ENCODE measurements at places on chromosomes 3 and 15. TPM values are rescaled to one million over a fixed set of nuclear protein-coding genes. Genes with fewer than 3 reads are reported as not detected.

Gene MUSTN1
- total RNA-seq: 17.8 TPM

Gene ECE2
- not detected for total RNA-seq

- DNase-seq: no peak
These were observed at the start of gene ANKRD63 for GRCh38 chr15:40282869-40283614. ANKRD63 (minus strand) TSS chr15:40283064; CDS start chr15:40282586, 478 bp downstream.

DNA sequence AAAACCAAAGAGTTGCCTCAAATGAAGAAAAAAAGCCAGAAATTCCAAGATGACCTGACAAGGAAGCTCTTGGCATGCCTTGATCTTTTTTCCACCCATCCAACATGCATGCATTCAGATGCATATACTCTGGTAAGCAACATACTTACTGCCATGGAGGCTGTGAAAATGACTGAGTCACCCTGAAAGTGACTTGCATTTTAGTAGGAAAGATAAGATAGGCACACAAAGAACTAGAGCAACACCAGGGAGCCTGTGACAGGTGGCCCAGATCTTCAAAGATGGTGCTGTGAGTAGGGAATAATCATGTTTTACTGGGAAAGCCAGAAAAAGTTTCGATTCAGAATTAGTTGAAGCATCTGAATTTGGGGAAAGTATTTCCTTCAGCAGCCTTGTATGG is 185.1 kb upstream of the SLCO3A1 start:
- no peak for DNase-seq

DNA sequence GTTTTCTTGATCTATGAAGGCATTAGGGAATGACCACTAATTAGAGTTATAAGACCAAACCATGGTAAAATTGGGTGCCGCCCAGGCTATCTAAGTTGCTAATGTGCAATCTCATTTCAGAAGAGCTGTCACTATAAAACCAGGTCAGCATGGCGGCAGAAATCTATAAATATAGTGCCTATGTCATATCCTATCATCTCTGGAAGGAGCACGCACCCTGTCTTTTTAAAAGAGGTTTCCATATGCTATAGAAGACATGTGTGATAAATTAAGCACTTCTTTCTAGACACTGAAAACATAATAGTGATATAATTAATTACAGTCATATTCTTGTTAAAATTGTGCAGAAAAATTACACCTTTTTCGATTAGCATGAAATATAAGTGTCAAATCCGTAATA is 152.0 kb upstream of the MDFIC2 start:
- DNase-seq: no peak

Gene OSBPL10
- total RNA-seq: 5.1 TPM

DNA sequence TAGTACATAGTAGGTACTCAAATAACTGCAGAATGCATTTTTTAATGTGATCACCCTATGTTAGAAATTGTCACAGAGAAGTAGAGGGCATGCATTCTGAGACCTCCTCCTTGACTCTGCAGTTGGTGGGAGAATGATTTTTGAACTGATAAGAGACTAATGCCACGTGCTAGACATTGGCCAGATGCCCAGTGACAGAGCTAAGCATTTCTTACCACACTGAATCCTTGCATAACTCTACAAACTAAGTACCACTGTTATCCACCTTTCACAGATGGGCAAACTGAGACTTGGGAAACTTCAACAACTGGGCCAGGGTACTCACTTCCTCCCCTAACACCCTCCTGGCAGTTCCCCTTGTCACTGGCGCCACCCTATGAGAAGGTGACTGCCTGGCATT is 33.5 kb upstream of the SPATA12 start:
- DNase-seq: no peak

Gene SLC24A5
- total RNA-seq: not detected

Gene CHAC1
- total RNA-seq: 0.46 TPM

DNA sequence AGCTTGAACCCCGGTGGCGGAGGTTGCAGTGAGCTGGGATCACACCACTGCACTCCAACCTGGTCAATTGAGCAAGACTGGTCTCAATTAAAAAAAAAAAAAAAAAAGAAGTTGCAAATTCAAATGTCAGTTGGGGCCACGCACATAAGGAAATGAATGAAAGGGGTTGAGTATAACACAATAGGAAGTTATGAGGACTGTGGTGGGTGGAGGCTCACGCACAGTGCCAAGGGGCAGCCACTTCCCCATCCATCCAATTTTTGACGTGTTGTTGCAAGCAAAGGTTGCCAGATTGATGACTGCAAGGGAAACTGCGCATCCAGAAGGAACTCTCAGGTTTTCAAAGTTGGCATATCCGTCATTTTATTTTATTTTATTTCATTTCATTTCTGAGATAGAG is 532.2 kb downstream of the NTRK3 start:
- peak; percentile 61 for DNase-seq

Gene IL20RB
- 0.35 TPM for total RNA-seq

- no peak for DNase-seq
These were observed 42.7 kb downstream of the STT3B start for GRCh38 chr3:31575448-31575847.

DNA sequence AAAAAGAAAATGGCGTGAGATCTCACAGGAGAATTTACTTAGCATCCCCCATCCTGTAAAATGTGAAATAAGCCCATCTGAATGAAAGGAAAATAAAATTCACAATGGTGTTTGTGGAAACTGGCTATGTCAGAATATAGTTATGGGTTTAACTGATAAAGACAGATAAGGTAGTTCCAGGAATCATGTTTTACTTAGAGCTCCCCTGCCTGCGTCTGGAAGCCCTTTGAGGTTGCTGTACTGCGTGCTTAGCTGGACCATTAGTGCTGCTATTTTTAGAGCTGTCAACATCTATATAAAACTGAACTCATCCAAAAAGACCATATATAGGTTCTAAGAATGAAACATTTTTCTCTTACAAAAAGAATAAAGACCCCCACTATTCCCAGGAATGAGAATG is 130.8 kb downstream of the LSAMP start:
- no peak for DNase-seq

GRCh38 chr3:29319798-29320197 is 38.9 kb downstream of the RBMS3 start:
- DNase-seq: no peak

GRCh38 chr3:4746241-4746958 is 232.8 kb upstream of the BHLHE40 start:
- DNase-seq: peak; percentile 64

DNA sequence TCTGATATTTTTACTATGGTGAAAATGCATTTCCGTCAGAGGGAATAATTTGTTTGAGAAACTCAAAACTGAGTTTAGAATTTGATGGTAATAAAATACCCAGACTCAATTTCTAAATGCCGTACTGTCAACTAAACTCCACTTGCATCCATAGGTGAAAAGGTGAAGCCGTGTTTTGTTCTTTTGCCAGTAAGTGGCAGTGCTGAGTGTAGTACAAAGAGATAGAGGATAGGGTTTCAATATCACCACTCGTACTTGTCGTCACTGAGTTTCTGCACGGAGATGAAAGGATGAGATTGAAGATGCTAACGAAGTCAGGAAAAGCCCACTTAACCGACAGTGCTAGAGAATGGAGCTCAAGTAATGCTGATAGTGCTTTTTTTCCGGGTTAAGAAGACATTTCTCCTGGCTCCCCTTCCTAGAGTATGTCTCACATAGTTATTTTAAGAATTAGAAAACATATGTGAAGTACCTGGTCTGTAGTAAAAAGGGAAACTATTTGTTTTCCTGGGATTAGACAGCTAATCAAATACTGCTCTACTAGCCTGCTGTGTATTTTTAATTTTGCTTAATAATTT is 345.1 kb downstream of the IL5RA start:
- DNase-seq: no peak

DNA sequence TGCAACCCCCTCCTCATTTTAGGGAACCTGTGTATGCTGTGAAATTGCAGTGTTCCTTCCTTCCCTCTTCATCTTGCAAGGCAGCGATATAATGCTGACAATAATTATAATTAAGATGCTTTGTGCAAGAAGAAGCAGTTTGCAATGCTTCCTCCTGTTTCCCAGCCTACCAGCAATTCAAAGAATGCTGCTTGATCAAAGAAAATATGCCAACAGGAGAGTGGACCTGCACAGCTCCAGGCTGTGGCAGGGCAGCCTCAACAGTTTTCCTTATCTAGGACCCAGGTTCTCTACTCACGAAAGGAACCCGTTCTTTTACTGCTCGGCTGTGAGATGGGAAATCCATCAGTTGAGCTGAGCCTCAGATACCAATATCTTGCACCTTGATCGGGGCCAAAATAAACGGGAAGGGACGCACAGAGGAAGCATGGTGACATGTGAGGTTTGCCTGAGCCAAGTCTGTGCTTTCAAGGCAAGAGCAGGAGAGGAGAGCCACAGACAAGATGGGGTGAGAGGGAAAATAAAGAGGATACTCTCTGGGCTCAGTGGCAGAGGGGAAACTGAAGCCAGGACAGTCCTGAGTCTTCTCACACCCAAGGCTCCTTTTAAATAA is 22.6 kb upstream of the LRTM1 start:
- DNase-seq: no peak

GRCh38 chr15:88208396-88208795 is 48.1 kb downstream of the NTRK3 start:
- no peak for DNase-seq

- DNase-seq: no peak
These were observed 44.5 kb upstream of the MCTP2 start for GRCh38 chr15:94186770-94187331.

GRCh38 chr3:127371846-127372245 is 84.0 kb upstream of the PRR20G start:
- no peak for DNase-seq

- DNase-seq: no peak
These were observed 96.2 kb downstream of the CORO2B start for GRCh38 chr15:68674975-68675374.

DNA sequence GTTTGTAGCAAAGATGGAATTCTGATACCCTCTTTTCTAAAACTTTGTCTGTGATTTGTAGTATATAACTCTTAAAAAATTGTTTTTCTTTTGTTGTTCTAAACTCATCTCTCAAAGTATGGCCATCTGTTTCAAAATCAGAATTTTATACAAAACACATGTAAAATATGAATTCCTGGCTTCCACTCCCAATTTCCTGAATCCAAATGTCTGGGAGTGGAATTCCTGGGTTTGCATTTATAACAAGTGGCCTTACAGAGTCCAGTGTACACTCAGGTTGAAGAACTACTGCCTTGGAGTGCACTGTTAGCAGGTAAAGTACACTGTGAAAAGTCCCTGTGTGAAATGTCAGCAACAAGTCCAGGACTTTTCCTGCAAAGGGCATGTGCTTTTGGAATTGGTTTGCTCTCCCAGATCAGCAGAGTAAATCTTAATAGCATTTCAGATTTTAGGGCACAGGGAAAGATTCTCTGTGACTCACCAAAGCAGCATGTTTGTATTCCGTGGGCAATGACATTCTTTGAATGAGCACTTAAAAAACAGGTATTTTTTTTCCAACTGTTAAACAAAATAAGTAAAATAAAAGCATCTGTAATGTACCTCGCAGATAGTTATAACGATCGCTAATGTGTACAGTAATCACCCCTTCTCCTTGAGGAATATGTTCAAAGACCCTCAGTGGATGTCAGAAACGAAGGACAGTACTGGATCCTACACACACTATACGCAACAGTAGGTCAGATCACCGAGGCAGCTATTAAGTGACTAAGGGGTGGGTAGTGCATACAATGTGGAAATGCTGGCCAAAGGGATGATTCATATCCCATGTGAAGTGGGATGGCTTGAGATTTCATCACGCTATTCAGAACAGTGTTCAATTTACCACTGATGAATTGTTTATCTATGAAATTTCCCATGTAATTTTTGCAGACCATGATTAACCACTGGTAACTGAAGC is 2.0 kb upstream of the CLDN16 start:
- DNase-seq: no peak
